RWPE2 (cell line): ENCODE measurements at places on chromosomes 5 and 9.

GRCh38 chr5:120413686-120414085 lies 50.4 kb upstream of the PRR16 start:
- no peak for DNase-seq

DNA sequence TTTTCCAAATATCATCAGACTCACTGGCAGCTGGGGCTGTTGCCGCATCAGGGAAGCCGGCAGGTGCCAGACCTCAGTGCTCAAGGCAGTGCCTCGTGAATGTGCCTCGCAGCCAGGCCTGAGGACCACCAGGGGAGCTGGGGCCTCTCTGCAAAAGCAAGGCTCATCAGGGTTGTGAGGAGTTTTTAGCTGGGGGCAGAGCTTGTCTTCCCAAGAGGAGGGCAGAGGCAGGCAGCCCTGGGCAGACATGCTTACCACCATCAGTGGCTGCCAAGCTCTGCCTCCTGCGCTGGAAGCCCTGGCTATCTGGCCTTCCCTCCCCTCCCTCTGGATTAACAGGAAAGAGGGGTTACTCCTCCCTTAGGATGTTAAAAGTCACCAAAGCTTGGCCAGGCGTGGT lies 8.8 kb upstream of the TBC1D9B start:
- DNase-seq: no peak

DNA sequence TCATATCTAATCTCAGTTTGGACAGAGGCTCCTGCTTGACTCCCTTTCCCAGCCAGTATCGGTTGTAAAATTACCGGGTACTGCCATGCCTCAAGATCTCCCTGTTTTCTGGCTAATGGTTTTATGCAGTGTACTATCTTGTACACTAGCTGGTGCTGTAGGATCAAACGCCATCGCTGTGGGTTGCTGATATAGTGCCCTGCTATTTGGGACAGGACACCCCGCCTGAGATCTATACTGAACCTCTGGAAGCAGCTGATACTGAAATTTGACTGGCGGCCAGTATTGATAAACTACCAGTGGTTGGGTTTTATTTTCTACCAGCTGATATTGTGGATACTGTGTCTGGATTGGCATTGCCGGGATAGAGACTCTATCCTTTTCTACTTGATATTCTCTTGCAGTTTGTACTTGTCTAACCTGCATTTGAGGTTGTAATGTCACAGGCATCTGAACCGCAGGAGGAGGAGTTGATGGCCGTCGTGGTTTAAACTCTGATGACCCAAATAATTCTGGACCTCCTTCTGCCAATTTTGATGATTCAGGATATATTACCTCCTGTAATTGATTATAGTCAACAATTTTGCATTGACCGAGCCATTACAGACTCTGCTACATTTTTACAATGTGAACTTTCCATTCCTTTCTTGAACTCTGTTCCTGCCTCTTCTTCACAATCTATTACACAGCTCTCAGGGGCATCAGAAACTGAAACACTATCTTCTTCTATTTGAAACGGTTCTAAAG lies 112.5 kb upstream of the LARP1 start:
- no peak for DNase-seq

- no peak for DNase-seq
Measured at GRCh38 chr9:118017607-118018122, 313.5 kb downstream of the TLR4 start.

DNA sequence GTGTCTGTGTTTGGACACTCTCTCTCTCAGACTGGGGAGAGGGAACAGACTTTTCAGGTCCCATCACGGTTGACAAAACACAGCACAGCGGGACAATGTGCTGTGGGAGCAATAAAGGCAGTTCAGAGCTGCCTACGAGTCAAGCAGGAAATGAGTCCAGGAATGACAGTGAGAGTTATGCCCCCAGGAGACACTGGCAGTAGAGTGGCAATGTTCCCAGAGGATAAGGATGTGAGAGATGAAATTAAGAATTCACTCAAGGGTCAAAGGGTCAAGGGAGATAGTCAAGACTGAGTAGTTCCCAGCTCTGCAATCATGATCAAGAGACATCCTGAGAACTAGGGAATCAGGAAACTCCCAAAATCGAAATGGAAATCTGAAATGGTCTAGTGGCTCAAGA lies 156.1 kb downstream of the LURAP1L start:
- no peak for DNase-seq

DNA sequence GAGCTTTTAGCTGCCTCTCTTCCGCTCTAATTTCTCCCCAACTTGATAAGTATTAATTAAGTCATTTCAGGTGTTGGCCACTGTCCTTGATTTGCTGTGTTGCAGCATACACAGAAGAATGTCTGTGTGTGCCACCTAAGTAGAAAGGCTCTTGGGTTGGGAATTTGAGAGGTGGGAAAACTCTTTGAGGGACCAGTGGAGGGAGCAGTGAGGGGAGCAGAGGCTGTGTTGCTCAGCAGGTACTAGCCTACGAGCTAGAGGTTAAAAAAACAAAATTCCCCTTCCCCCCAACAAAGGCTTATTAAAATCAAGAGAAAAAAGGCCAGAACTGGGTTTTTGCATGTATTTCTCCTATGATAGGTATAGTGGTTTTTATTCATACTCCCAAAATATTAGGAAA lies 20.9 kb downstream of the RPS23 start:
- DNase-seq: no peak

GRCh38 chr5:131096774-131097710 lies 68.0 kb downstream of the HINT1 start:
- no peak for DNase-seq

- DNase-seq: no peak
Measured at GRCh38 chr9:123923884-123924283, 6.0 kb downstream of the DENND1A start.

DNA sequence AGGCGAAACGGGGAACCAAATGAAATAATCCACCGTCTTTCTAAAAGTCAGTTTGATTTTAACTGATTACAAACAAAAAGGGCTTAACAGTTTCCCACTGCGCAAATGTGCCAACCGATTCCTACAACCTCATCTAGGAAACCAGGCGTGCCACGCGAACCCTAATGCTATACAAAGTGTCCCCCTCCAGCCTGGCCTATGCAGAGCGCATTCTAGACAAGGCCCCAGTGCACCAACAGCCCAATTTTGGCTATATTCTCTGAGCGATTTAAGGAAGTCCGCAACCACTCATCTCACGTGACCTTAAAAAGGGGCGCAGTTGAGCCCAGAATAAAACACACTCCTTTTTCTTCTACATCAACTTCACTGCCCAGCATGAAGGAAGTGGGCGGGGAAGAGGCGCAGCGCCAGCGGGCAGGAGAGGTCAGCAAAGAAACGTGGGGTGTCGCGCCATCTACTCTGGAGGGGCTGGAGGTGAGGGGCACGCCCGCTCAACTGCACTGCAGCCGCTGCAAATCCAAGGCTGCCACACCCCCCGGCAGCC lies 779 bp downstream of the FAM13B start:
- peak; percentile 69 for DNase-seq

GRCh38 chr5:14560091-14560595 lies 21.4 kb upstream of the OTULINL start:
- DNase-seq: no peak

DNA sequence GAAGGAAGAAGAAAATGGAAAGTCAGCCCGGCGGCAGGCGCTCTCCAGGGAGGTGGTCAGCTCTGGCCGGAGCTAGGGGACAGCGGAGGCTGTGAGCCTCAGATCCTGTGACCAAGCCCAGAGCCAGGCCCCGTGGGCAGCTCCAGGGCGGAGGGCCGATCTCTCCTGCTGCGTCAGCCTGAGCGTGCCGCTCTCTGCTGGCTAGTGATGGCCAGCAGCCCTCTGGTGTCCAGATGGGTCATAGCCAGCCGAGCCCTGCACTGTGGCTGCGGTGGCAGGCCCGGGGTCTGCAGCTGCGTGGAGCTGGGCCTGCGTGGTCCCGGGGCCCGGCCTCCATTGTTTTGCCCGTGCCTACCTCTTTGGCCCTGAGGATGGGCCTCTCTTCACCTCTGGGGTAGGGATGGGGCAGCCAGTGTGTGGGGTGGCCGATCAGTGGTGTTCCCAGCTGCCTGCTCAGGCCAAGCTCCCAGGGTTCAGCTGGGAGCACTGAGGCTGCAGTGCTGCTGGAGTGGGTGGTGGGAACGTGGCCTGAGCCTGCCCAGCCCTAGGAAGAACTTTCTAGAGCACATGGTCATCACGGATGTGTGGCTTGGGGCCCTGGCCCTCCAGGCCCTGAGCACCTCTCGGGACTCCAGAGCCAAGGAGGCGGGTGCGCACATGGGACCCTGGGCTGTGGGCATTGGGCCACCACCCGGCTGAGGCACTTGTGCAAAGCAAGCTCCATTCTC lies 17.1 kb upstream of the NRARP start:
- peak; percentile 59 for DNase-seq

DNA sequence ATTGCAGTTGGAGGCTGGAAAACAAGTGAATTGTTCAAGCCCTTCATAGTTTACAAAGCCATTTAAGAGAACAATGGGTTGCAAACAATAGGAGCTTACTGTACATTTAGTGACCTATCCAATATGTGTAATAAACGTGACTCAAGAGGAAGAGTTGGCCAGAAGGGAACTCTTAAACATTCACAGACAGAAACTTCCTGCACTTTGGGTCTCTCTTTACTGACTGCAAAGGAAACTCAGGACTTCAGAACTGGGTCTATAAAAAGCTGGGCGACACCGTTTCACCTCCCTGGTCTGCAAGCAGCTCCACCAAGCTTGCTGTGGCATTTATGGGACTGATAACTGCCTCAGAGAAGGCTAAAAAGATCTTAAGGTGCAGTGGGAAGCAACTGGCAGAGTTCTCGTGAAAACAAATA lies 48.7 kb upstream of the SPATA31D4 start:
- no peak for DNase-seq

DNA sequence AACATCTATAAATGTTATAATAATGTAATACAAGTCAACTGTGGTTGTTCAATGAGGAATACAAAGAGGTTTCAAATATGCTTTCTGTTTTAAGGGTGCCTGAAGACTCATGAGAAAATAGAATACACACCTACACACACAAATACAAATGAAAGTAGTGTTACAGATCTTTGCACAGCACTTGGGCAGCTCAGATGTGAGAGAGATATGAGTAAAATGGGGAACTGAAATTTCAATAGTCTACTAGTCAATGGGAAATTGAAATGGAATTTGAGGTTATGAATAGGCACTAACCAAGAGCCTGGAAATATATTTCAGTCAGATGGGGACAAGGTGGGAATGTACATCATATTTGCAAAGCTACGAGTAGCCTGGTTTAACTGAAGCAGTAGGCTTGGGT lies 96.6 kb downstream of the ISL1 start:
- DNase-seq: no peak

- no peak for DNase-seq
Measured at GRCh38 chr9:83451308-83451707, 86.9 kb downstream of the FRMD3 start.

DNA sequence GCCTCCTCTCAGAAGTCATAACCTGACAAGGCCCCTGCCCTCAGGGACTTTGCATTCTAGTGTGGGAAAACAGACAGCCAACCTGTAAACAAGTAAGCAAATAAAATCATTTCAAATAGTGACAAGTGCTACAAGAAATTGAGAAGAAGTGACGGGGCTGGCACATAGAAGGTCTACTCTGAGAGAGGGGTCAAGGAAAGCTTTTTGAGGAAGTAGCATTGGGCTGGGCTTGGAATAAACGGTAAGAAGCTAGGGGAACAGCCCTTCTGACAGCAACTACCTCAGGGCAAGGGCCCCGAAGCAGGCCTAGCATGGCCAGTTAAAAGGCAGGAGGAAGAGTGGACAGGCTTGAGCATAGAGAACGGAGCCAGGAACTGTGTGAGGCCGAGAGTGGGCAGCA lies 4.8 kb upstream of the SLC2A8 start:
- DNase-seq: no peak

DNA sequence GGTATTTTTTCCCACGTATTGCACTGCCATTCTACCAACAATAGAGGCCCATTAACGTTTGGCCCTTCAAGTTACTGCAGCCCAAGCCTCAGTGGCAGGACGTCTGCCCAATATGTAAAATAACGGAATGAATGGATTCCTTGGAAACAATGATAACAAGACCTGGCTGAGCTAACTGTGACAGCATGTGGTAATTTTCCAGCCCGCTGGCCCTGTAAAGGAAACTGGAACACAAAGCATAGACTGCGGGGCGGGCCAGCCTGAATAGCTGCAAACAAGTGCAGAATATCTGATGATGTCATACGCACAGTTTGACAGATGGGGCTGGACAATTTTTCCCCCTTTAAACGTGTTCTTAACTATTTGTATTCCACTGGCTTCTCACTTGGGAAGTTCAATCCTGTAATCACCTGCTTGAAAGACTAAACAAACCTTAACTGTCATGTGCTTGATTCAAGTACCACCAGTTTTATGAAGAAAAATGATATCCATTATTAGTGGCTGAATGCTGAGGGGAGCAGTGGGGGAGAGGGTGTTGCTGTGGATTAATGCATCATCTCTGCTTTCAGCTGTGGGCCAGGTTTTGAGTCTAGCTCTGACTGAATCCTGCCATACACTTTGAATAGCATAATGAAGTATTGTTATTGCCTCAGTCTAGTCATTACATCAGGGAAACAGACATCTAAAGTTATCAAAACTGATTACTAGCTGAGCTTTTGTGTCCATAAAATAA lies 323.9 kb downstream of the TMEM161B start:
- no peak for DNase-seq

- DNase-seq: no peak
Measured at GRCh38 chr5:61827445-61827975, 478.5 kb upstream of the KIF2A start.

GRCh38 chr9:73370053-73370452 lies 218.4 kb downstream of the ANXA1 start:
- DNase-seq: no peak

GRCh38 chr5:766666-767431 lies 17.7 kb downstream of the ZDHHC11B start:
- peak; percentile 65 for DNase-seq

DNA sequence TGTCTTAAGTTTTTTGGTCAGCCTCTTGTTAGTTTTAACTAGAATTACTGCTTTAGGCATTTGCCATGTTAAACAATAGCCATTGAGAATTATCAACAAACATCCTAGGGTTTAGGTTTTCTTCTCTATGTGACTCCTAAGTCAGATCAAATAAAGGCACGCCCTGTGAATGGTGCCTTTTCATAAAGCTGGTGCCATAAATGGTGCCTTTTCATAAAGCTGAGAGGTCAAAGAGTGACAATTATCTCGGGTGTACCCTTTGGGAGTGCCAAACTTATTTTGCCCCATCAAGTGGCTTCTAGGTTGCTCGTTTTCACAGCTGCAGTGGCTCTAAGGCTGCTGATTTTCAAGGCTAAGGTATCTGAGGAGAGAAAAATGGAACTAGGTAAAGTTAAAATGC lies 391.6 kb downstream of the DMRTA1 start:
- no peak for DNase-seq

- DNase-seq: no peak
Measured at GRCh38 chr9:13661014-13661413, 381.5 kb upstream of the MPDZ start.

DNA sequence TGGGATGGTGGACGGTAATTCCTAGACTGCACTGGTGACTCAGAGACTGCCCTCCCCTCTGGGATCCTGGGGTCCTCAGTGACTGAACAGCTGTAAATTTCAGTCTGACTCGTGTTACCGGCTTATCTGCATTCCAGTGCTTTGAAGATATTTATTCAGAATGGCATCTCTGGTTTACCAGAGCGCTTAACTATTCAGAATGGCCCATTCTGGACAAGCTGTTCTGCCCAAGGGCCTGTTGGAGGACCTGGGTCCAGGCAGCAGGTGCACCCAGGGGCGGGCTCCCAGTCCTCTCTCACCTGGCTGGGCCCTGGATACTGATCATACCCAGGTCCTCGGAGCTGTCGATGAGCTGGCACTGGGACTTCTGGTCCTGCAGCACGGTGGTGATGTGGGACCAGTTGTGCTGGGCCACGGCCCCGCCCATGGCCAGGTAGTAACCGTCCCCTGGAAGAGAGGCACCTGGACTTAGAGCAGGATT lies 48.0 kb downstream of the SARDH start:
- DNase-seq: no peak

- DNase-seq: no peak
Measured at GRCh38 chr9:14209399-14210345, 104.3 kb downstream of the NFIB start.
